ENCODE measurements at places on chromosomes 2 and 18. TPM values are rescaled to one million over a fixed set of nuclear protein-coding genes. Genes with fewer than 3 reads are reported as not detected.

TRIM43 gene
- not detected for total RNA-seq

TMEM200C gene
- total RNA-seq, result not detected

PDE11A gene
- not detected for total RNA-seq

OR6B2 gene
- not detected for total RNA-seq

TMEM37 gene
- total RNA-seq, result not detected

AGXT gene
- not detected for total RNA-seq

EML6 gene
- 2.3 TPM for total RNA-seq
